Fibroblast of skin of abdomen (primary cell): ENCODE measurements at places on chromosomes 7 and 10.
A peak's percentile ranks its signal among the peaks of the same experiment; 100 is the strongest.

GRCh38 chr7:84104826-84105225, 89.8 kb downstream of the SEMA3A start:
- DNase-seq: no peak

GRCh38 chr7:74025146-74025545, 2.8 kb upstream of the ELN start:
- DNase-seq: no peak

GRCh38 chr7:84092207-84092606, 102.4 kb downstream of the SEMA3A start:
- DNase-seq: peak; percentile 22

GRCh38 chr10:78528749-78529204, 495.1 kb downstream of the RPS24 start:
- DNase-seq: no peak

DNA sequence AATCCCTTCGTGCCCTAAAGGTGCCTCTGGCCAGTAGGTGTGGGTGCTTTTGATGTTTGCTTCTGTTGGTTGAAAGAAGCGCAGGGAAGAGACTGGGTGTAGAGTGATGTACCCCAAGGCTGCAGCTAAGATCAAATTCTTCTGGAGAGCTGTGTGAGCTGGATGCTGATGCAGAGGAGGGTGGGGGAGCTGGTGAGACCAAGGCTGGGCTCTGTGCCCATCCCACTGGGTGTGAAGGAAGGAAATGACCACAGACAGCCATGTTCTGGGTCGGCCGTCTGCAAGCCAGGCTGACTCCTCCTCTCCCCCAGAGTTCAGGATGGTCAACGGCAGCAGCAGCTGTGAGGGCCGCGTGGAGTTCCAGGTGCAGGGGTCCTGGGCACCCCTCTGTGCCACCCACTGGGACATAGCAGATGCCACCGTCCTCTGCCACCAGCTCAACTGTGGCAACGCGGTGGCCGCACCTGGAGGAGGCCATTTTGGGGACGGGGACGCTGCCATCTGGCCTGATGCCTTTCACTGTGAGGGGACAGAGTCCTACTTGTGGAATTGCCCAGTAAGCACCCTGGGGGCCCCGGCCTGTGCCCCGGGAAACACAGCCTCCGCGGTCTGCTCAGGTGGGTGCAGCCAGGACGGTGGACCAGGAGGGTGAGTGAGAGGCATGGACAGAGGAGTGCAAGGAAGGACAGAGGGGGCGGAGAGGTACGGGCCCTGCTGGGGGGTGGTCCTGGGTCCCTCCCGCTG, 5.1 kb downstream of the SCART1 start:
- DNase-seq: no peak

- no peak for DNase-seq
Measured at GRCh38 chr7:68679459-68680234, 918.6 kb upstream of the AUTS2 start.

DNA sequence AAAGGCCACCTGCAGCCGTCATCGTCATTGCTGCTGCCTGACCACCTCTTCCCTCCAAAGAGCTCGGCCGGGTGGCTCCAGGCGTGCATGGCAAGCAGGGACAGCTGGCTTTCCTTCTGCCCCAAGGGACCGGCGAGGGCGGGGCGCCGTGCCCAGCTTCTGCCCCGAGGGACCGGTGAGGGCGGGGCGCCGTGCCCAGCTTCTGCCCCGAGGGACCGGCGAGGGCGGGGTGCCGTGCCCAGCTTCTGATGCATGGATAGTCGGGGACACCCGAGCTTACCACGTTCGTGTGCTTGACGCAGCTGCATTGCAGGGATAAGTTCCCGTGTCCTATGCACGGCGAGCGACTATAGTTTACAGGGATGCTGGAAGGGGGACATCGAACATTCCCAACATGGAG, 27.0 kb downstream of the CFAP46 start:
- no peak for DNase-seq

- no peak for DNase-seq
Measured at GRCh38 chr7:44338600-44338999, 13.2 kb upstream of the CAMK2B start.

DNA sequence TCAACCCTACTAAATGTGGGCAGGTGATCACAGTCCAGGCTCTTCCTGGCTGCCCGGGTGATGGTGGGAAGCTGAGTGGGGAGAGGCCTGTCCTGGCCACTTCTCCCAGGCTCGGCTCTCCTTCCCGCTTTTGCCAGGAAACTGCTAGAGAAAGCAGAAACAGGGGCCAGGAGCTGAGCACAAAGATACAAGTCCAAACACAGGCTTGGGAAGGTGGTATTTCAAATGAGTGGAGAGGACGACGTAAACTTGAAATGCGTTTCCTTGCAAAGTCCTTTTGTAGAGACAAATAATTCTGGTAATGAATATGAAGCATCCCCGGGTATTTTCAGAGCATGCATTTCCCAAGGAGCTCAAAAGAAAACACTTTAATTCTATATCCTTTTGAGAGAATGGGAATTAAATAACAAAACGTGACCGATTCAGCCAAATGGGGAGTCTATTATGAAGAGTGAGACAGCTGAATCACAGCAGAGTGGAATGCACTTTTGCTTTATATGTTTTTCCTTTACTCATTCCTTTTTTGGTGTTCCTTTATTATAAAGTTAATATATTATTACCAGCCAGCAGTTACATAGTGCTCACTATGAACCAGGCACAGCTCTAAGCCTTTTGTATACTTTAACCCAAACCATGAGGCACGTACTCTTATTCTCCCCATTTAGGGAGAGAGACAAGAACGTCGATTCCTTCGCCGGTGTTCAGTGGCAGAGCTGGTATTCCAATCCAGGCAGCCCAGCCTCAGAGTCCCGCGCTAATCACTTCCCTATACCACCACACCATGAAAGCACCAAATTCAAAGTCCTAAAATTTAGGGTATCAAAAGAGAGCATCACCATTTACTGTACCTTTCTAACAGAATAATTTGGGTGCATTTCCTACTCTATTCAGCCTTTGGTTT, 218.2 kb upstream of the KLF14 start:
- DNase-seq: no peak

DNA sequence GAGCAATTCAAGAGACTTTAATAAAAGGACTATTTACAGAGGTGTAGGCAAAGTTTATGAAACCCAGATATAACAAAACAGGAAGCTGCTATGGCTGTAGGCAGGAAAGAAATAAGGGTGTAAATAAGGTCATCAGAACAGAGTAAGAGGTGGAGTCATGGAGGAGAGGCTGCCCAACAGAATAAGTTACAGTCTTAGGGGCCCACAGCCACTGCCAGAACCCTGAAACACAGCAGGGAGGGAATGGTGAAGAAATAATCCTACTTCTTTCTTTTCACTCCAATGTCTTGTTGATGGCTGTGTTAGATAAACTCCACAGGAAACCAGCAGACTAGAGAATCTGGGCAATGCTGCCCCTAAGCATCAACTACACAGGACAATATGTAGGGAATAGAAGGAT, 155.8 kb upstream of the TAC1 start:
- DNase-seq: no peak

DNA sequence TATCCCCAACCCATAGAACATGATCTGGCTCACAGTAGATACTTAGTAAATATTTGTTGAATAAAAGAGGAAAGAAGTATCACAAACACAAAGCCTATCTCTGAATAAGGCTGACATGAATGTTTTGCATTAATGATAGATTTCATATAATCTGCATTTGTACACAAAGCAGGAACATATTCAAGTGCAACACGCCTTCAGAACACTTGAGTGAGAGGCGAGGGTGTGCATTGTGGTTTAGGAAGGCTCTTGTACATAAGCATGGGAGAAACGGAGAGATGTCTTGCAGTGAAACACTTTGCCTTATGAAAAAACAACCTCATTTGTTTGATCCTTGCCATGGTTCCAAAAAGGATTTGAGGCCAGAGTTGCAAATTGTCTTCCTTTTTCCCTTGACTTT, 14.1 kb upstream of the SFMBT2 start:
- no peak for DNase-seq

DNA sequence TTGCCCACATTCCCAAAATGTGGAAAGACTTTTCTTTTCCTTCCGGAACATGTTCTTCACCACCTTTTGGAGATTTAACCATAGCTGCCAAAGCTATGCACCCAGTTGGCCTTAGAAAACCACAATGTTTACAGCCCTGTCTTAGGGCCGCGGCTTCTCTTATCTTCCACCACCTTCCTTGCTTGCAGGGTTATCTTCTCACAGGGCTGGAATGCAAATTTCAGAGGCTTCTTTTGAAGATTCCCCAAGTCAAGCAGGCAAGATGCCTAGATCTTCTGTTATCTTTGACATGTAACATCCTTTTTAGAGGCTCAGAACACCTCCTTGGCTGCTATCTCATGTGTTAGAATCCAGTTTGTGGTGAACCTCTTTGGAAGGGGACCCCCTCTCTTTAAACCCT, 11.1 kb downstream of the KCTD7 start:
- no peak for DNase-seq

GRCh38 chr10:14673189-14673861, 101.4 kb downstream of the FAM107B start:
- DNase-seq: peak; percentile 48

GRCh38 chr10:124978376-124978725, 36.4 kb downstream of the ZRANB1 start:
- DNase-seq: no peak

GRCh38 chr7:22210967-22211366, 146.0 kb downstream of the RAPGEF5 start:
- DNase-seq: no peak

- DNase-seq: no peak
Measured at GRCh38 chr10:120085096-120085796, 192.7 kb downstream of the SEC23IP start.

DNA sequence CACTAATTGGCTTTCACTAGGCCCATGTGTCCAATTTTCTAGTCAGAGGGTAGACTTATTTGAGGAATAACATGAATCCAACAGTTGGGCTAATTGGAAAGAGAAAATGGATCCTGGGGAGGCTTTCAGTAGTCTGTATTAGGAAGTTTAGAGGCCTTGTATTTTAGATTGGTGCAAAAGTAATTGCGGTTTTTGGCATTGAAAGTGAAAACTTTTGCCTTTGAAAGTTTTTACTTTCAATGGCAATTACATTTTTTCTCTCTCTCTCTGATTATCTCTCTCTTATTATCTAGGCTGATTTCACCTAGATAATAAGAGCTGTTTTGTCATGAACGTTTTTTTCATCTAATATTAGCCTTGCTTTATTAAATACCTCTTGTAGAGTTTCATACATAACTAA, 981.7 kb downstream of the REEP3 start:
- DNase-seq: no peak

DNA sequence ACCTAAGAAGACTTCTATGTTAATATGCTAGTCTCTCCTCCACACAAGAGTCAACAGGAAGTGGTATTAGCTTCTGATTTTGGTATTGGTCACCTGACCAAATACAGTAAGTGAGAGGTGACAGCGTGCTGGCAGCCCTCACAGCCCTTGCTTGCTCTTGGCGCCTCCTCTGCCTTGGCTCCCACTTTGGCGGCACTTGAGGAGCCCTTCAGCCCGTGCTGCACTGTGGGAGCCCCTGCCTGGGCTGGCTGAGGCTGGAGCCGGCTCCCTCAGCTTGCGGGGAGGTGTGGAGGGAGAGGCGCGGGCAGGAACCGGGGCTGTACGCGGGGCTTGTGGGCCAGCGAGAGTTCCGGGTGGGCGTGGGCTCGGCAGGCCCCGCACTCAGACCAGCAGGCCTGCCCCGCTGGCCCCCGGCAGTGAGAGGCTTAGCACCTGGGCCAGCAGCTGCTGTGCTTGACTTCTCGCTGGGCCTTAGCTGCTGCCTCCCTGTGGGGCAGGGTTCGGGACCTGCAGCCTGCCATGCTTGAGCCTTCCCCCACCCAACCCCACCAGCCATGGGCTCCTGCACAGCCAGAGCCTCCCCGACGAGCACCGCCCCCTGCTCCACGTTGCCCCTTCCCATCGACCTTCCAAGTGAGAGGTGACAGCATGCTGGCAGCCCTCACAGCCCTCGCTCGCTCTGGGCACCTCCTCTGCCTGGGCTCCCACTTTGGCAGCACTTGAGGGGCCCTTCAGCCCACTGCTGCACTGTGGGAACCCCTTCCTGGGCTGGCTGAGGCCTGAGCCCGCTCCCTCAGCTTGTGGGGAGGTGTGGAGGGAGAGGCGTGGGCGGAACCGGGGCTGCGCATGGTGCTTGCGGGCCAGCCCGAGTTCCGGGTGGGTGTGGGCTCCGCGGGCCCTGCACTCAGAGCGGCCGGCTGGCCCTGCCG, 4.2 kb upstream of the ACSL5 start:
- DNase-seq: no peak

DNA sequence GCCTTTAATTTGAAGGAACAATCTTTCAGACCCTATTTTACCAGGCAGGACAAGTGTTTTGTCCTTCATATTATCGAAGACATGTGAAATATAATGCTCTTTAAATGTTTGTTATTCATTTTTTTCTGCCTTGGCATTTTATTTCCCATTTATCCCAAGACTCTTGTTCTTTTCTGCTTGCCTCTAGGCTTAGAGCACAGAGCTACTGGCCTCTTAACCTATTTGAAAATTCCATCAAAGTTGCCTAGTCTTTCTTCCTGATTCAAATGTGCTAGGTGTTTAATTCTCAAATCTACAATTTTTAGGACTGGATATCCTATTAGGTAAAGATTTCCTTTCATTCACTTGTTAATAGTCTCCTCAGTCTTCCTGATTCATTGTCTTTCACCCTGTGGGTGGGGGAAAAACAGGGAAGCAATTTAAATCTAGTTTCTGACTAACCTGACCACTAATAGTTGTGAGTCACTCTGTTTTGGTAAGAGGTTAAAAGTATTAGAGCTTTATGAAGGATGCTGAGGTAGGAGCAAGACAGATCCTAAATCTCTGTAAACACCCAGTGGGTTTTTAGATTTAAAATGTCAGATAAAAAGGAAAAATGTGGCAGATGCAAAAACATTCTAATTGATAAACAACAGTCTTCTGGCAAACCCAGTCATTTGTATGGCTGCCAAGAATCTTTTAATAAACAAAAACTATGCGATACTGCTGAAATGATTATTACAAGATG, 1.5 kb downstream of the LIPK start:
- peak; percentile 74 for DNase-seq

DNA sequence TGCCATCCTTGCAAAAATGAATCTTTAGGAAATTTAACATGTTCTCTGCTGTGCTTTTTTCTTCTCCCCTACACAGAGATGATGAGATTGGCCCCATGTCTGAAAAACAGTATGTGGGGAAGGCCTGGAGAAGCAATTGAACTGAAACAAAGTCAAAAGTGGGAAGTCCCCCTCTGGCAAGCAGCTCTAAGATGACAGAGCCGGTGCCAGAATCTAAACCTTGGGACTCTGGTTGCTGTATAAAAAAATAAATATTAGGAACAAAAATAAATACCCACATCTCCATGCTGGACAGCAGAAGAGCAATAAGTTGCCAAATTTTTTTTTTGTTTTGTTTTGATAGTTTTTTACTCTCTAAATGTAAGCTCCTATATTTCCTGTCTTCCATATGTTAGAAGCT, 51.8 kb upstream of the TRIL start:
- DNase-seq: no peak
